ENCODE measurements at places on chromosomes 7 and 10. TPM values are rescaled to one million over a fixed set of nuclear protein-coding genes. Genes with fewer than 3 reads are reported as not detected.

DNA sequence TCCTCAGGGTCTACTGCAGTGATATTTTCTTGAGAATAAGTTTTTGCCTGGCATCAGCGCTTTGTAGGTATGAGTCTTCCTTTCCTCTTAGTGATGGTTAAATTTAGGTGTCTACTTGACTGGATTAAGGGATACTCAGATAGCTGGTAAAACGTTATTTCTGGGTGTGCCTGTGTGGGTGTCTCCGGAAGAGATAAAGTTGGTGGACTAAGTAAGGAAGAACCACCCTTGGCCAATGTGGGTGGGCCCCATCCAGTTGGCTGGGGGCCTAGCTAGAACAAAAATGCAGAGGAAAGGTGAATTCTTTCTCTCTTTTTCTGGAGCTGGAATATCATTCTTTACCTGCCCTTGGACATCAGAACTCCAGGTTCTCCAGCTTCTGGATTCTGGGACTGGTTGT, 138.8 kb downstream of the ADCYAP1R1 start:
- no peak for DNase-seq

- DNase-seq = no peak
Measured at GRCh38 chr10:77253147-77253545, 384.5 kb downstream of the KCNMA1 start.

- no peak for DNase-seq
Measured at GRCh38 chr7:47354071-47354470, 227.8 kb downstream of the TNS3 start.

DNA sequence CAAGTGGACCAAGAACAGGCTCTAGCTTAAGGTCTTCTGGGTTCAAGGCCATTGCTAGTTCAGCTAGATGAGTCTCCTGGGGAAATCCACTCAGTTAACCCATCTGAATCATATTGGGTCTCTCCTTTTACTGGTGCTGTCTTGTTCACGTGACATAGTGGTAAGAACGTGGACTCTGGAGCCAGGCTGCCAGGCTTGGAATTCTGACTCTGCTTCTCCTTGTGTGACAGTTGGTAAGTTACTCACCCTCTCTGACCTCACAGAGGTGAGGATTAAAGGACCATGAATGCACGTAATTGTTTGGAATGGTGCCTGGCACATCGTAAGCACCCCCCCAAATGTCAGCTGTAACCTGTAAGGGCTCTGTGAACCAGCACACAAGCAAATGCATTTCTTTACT, 9.7 kb upstream of the CALU start:
- no peak for DNase-seq

SLC26A3 gene
- total RNA-seq = not detected
